A549 treated with CORT108297 at 1 μM for 4 hours (cell line): ENCODE measurements at places on chromosomes 3 and 15. TPM values are rescaled to one million over a fixed set of nuclear protein-coding genes. Genes with fewer than 3 reads are reported as not detected.

Gene HLTF
- 11.9 to 22.6 TPM (median 18.0 TPM) in 5 replicates for total RNA-seq

Gene ABHD17C
- total RNA-seq = 35.6 to 42.2 TPM (median 39.1 TPM) in 5 replicates

Gene LRTM1
- total RNA-seq = not detected in 5 replicates

Gene TBC1D23
- 12.2 to 14.3 TPM (median 12.9 TPM) in 5 replicates for total RNA-seq

Gene TMCO5A
- total RNA-seq = not detected in 5 replicates

Gene CPLX3
- total RNA-seq = 0.05 to 0.06 TPM in 2 of 5 replicates, not detected in the others

Gene SYNPR
- total RNA-seq = not detected in 5 replicates

Gene TERC
- 0.35 TPM in 1 of 5 replicates, not detected in the others for total RNA-seq

Gene NEO1
- 28.9 to 36.4 TPM (median 34.9 TPM) in 5 replicates for total RNA-seq

Gene DZIP1L
- total RNA-seq = 5.6 to 8.2 TPM (median 7.9 TPM) in 5 replicates

Gene SIDT1
- 0.47 to 0.69 TPM (median 0.53 TPM) in 5 replicates for total RNA-seq

Gene RABL3
- 14.5 to 24.7 TPM (median 16.1 TPM) in 5 replicates for total RNA-seq

Gene NKTR
- total RNA-seq = 8.0 to 13.5 TPM (median 11.9 TPM) in 5 replicates

Gene ADAMTS7
- 3.6 to 6.3 TPM (median 5.3 TPM) in 5 replicates for total RNA-seq

Gene ZDHHC23
- total RNA-seq = 3.4 to 4.4 TPM (median 3.6 TPM) in 5 replicates

Gene ZNF620
- 1.1 to 1.9 TPM (median 1.6 TPM) in 5 replicates for total RNA-seq

Gene SACM1L
- total RNA-seq = 15.2 to 17.7 TPM (median 16.1 TPM) in 5 replicates

Gene ADAMTS9
- 0.48 to 0.92 TPM (median 0.51 TPM) in 5 replicates for total RNA-seq
